CD4-positive, alpha-beta T cell treated with Interleukin-4 for 4 hours (primary cell): ENCODE measurements at places on chromosomes 11 and 22.

DNA sequence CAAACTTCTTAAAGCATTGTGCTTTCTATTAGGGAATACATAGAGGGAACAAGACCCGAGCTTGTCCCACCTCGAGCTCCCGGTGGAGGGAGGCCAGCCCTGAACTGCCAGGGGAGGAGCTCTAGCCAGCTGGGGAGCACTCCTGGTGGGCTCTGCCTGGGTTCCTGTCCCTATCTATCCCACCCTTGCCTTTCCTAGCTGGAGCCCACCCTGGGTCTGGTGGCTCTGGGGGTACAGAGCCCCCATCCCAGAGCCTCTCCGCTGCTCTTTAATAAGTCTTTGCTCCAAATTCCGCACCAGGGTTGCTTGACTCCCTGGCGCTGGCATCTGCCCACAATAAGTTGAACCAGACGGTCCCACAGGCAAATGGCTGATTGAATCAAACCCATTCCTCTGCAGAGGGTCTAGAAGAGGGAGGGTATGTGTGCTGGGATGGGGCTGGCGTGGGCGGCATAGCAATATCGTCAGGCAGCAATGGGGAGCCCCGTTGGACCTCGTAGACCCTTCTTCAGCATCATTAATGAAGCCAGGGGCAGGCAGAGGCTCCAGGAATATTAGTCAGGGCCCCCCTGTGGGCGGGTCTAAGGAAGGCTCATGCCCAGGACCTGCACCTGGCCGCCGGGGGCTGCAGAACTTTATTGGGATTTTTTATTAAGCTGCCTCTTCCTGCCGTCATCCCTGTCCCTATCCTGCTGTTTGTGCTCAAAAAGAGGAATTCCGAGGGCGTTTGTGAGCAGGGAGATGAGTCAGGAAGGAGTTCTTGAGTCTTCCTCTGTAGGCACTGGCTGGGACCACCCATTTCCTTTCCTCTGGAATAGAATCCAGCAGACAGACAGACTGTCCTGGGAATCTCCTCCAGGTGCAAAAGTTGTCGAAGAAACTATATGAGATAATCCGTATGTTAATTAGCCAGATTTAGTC, 38.5 kb upstream of the RIC3 start:
- no peak for DNase-seq

GRCh38 chr11:58227956-58228615, 632 bp downstream of the OR10Q1 start:
- DNase-seq = no peak

GRCh38 chr11:72577271-72577721, 96.9 kb downstream of the PDE2A start:
- no peak for DNase-seq

GRCh38 chr11:105821781-105822180, 200.3 kb downstream of the MSANTD4 start:
- DNase-seq = no peak

DNA sequence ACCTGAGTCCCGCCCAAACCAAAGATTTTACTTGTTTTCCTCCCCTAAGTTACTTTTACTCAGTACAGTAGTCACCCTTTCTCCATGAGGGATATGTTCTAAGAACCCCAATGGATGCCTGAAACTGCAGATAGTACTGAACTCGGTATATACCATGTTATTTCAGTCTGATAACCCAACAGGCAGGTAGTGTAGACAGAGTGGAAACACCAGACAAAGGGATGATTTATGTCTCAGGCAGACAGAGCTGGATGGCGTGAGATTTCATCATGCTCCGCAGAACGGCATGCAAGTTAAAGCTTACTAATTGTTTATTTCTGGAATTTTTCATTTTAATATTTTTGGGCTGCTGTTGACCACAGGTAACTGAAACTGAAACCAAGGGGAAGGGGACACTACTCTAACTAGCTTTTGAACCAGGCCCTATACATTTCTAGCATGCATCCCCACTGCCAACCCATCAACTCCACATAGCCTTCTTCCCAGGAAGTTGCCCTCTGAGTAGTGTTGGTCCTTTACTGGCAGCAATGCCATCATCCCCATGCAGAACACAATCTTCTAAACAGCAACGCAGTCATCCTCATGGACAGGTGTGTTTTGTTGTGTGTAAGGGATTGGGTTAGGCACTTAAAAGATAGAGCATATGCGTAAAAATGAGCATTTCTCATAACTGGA, 27.7 kb downstream of the CSRP3 start:
- no peak for DNase-seq

DNA sequence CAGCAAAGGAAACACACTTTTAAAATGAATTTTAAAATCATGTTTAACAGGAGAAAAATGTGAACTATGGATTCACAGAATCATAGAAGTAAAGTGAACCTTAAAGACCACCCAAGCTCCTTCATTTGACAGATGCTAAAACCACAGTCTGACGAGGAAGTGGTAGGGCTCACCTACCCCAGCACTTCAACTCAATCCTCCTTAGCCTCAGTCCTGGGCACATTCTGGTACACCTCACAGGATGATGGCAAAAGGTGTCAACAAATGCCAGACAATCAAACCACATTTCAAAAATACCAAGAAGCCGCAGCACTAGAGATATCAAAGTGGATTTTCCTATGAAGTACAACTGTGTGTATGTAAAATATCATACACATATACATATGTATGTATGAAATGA, 43.1 kb downstream of the PITPNB start:
- peak; percentile 45 for DNase-seq

- DNase-seq = peak; percentile 24
Measured at GRCh38 chr11:75325713-75326438, 25.6 kb downstream of the ARRB1 start.

DNA sequence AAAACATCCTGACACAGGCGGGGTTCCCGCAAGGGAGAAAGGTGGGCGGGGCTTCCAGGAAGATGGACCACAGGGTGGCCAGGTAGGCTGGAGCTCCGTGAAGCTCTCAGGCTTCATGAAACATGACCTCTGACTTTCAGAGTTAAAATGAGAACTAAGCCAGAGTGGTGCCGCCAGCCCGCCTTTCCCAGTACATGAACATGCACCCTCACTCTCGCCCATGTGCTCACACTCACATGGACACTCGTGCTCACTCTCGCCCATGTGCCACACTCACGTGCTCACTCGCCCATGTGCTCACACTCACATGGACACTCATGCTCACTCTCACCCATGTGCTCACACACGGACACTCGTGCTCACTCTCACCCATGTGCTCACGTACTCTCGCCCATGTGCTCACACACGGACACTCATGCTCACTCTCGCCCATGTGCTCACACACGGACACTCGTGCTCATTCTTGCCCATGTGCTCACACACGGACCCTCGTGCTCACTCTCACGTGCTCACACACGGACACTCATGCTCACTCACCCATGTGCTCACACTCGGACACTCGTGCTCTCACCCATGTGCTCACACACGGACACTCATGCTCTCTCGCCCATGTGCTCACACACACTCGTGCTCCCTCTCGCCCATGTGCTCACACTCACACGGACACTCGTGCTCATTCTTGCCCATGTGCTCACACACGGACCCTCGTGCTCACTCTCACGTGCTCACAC, 10.0 kb downstream of the RNH1 start:
- no peak for DNase-seq

DNA sequence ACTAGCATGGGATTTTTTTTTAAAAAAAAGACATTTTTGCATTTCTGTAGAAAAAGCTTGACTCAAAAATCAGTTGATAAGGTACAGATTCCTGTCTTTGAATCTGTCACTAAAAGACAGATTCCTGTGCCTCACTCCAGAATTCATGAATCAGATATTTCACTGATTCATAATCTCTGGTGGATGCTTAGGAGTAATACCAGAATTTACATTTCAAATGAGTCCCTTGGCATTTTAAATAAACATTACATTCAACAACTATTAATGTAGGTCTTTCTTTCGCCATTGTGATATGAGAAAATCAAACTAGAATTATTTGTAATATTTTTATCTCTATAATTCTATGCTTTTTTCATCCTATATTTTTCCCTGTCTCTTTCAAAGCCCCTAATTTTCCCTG, 128.3 kb downstream of the APIP start:
- DNase-seq = no peak
